NCI-H524 treated with DMSO at 0.1 percent for 48 hours (cell line): ENCODE measurements at places on chromosomes 12 and 14.

GRCh38 chr12:28035500-28035899, 63.0 kb upstream of the PTHLH start:
- DNase-seq, result no peak

- DNase-seq, result no peak
These were observed 17.4 kb downstream of the PPP1CC start for GRCh38 chr12:110725267-110725666.

DNA sequence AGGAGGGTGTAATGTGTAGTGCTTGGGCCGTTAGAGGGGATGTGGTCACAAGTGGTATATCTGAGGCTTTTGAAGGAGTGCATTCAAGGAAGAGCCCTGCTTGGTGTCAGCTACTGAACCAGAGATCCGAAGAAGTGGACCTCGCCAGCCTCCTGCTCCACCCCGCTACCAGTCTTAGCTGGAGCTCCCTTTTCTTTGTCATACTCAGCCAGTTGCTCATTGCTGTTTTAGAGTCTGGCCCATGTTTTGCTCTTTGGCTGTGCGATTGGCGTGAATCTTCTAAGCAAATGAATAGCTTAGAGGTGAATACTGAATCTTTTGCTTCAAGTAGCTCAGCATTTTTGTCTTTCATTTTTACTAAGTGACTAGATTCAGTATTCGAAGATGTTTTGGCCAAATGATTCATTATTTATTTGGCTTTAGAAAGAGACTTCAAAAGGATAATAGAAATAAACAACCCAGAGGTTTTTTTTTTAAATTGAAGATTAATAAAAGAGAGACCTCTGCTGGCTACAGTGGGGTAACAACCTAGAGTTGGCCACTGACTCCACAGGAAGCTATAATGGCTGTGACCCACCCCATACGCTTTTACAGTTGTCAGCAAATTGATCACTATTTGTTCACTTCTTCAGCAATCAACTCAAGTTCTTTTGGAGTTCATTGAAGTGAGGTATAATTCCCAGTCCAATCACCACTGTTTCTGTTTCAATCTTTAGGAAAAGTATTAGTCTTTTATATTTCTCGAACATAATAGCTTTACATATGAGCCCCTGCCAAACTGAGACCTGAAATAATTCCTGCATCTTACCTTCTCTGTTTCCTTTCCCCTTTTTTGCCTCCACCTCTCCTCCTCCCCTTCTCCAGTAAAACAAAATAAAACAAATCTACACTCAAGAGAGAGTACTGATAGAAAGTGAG, 19.9 kb downstream of the CDKN1B start:
- no peak for DNase-seq

GRCh38 chr14:87526731-87527130, 466.3 kb downstream of the GALC start:
- DNase-seq, result no peak

DNA sequence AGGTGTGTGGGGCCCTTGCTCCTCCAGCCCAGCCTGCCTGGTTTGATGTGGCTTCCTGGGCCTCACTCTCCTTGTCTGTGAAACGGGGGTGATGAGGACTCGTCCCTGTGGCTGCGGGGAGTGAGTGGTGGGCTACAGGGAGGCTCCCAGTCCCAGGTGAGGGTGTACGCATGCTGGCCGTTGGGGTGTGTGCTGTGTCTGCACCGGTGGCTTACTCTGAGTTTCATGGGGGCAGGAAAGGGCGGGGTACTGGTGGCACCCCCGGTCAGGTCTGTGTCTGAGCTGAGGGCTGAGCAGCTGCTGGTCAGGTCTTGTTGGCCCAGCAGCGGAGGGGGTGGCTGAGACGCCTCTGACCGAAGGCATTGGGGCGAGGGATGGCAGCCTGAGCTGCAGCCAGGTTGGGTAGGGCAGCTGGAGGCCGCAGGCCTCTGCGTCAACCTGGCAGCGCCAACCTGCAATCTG, 11.2 kb downstream of the ULK1 start:
- no peak for DNase-seq

GRCh38 chr14:103052407-103052806, 4.9 kb downstream of the CDC42BPB start:
- DNase-seq, result no peak

- no peak for DNase-seq
These were observed 27.1 kb upstream of the LUM start for GRCh38 chr12:91138337-91138920.

DNA sequence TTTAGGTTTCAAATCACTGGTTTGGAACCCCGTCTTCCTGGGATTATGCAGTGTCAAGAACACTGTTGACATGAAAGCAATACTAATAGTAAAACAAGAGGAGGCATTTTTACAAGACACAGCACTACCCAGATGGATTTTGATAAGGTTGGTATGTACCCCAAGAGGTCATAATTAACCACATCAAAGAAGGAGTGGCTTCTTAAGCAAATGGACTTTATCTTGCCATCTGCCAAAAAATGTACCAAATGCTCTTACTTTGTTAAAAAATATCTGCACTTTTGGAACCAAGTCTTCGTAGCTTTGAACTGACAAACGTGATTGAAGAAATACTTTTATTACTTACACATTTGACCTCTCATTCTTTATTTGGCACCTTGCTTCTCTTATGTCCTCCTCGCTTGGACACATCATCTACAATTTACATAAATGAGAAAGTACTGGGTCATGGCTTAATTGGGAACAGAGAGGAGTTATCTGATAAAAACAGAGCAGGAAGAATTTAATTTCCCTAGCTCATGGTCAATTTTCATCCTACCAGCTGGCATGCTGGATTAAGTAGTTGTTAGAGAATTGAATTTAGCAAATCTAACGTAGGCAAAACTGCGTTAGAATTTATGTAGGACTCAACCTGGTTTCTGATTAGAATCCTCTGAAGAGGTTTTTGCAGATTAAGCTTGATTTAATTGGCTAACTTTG, 54.5 kb upstream of the PRICKLE1 start:
- DNase-seq, result peak; percentile 16
